ENCODE measurements at places on chromosomes 11 and 22.

DNA sequence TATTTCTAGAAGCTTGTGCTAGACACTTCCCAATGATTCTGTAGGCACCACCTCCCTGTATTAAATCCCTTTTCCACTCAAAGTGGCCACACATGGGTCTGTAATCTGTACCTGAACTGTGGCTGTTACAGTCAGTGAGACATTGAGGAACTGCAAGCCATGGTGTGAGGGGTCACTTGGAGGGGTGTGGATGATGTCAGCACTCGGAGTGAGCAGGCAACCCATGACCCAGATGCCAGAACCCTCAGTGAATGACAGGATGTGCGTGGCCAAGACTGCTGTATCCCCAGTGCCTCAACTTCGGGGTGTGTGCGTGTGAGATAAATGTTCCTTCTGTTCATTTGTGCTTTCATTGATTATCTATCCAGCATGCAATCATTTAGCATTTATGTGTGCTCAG is 14.7 kb upstream of the SHANK3 start:
- no peak for DNase-seq

- peak; percentile 85 for DNase-seq
These were observed 5.9 kb upstream of the GRAMD4 start for GRCh38 chr22:46614025-46614931.

GRCh38 chr22:18096823-18097222 is 13.8 kb upstream of the TUBA8 start:
- DNase-seq: no peak

DNA sequence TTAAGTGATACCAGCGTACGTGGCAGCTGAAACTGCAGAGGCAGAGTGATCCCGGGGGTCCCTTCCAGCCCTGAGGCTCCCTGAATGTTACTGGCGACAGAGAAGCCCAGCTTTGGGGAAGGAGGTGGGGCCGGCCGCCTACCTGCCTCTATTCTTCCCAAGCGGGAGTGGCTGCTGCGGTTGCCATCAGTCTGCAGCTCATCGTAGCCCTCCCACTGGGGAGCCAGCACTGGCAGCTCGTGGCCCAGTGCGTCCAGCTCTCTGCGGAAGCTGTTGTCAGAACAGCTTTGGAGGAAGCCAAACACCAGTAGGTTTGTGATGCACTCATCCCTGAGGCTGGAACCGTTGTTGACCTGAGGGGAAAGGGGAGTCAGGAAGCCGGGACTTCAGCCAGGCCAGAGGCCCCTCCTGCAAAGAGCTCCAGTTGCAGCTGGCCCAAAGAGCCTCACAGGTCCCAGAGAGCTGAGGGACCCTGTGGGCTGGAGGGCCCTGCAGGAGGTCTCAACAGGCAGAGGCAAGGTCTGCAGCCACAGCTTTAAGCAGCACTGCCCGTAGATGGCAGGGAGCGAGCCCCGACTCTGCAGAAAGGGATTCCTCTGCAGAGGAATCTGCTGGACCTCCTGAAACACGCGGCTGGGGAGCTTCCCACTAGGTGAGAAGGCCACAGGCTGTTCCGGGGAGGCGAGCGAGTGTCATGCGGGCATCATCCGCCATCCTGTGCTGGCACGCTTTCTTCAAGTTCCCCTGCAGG is 30.4 kb downstream of the BID start:
- DNase-seq: no peak

DNA sequence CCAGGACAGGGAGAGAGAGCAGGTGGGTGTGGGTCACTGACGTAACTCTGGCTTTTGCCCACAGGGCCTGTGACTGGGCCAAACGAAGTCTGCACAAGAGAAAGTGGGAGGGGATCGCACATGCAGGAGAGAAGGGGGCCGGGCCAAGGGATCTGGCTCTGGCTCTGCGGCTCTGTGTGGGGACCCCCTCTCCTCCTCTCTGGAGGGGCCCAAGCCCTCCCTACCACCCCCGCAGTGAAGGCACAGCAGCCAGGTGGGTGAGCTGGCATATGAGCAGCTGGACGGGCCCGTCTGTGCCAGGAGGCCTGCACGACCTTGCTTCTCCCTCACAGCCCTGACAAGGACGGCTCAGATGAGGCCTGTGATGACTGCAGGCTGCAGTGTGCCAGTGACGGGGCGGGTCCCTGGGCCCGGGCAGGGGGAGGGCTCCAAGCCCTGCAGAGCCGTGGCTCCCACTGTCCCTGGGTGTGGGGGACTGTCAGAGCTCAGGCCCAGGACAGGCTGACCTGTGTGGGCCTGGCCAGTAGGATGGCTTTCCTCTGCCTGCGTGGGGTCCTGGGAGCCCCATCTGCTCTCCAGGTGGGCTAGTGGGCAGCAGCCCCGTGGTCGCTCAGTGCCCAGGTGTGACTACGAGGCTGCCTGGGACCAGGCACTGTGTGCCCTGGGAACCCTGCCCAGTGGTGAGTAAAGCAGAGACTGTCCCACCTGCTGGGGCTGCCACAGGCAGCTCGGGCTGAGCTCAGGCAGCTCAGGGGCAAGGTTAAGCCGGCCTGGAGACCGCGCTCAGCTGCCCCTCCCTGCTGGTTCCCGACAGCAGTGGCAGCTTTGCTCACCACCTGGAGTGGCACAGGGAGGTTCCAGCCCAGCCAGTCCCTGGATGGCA is 22.2 kb downstream of the MRGPRG start:
- DNase-seq: no peak

DNA sequence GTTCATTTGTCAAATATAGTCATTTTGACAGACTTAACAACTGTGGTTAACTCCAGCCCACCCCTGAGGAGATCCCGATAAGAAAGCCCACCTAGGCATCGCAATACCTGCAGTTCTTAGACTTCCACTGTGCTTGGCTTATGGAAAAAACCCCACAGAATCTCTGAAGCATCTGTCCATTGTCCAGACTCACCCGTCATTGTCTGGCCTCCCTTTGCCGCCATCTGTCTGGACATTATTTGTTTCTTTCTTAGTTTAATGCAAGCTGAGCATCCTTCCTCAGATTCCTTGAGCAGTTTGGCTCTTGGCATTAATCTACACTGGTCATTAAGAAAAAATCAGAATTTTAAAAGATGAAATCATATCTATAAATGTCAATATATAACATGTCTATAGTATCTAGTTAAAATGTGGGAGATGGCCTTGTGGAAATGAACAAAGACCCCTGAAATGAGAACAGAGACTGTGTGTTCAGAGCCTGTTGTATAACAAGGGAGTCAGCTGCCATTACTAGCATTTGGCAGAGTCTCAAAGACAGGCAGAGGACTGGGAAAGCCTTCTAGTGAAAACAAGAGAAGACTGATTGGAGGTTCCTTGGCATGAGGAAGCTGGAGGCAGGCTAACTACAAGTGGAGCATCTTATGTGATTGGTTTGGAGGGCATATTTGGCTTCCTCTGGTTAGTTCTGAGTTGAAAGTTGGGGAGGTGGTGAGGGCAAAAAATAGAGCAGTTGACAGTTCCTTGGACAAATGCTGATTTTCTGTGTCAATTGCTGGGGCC is 80.4 kb downstream of the SPON1 start:
- no peak for DNase-seq

DNA sequence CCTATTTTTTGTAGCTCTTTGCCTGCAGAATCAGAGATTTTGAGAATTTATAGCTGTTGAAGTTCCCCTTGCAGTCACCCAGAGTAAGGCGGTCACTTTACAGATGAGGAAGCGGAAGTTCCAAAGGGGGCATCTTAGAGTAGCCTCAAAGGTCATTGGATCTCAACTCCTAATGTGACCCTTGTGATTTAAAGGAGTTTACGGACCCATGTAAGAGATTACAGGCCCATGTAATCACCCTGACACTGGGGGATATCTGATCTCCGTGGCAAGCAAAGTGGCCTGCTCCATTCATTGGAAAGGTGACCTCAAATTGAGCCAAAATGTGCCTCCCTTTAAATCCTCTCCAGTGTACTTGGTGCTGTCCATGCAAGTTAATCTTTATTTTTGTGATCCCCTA is 15.7 kb downstream of the P2RX3 start:
- DNase-seq: no peak

- no peak for DNase-seq
These were observed 52.4 kb downstream of the PACSIN2 start for GRCh38 chr22:42962295-42963230.

- DNase-seq: no peak
These were observed 378.4 kb upstream of the PITPNB start for GRCh38 chr22:28297504-28297903.

DNA sequence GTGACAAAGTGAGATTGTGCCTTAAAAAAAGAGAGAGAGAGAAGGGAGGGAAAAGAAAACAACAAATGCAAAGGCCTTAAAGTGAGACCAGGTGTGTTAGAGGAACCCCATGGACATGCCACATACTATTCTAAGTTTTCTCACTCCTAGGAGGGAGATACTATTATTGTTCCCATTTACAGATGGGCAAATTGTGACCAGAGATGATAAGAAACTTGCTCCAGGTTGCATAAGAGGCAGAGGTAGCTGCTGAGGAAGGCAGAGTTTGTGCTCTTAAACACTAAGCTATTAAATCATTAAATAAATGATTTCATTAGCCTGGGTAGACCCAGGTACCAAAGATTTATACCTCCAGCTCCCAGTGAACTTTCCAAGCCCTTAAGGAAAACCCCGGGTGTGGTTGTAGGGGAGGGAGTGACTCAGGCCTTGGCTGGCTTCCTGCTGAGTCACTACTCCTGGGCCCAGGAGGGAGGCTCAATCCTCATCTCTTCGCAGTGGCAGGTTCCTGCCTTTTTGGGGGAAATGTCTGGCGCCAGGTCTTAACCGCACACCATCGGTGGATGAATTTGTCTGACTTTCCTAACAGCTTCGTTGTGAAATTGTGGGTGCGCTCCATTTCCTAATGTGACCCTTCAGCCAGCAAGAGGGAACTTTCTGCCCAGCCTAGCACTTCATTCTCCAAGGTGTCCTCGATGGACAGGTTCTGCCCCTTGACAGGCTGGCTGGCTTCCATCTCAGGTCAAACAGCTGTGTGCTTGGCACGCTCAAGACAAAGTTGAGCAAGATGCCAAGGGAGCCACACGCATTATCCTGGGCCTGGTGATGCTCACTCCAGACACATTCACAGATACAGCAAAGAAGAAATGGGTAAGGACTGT is 33.4 kb upstream of the PTPRJ start:
- DNase-seq: no peak
